ENCODE measurements at places on chromosomes 6 and 20.

GRCh38 chr6:139496654-139497344 is 122.4 kb upstream of the CITED2 start:
- no peak for DNase-seq

DNA sequence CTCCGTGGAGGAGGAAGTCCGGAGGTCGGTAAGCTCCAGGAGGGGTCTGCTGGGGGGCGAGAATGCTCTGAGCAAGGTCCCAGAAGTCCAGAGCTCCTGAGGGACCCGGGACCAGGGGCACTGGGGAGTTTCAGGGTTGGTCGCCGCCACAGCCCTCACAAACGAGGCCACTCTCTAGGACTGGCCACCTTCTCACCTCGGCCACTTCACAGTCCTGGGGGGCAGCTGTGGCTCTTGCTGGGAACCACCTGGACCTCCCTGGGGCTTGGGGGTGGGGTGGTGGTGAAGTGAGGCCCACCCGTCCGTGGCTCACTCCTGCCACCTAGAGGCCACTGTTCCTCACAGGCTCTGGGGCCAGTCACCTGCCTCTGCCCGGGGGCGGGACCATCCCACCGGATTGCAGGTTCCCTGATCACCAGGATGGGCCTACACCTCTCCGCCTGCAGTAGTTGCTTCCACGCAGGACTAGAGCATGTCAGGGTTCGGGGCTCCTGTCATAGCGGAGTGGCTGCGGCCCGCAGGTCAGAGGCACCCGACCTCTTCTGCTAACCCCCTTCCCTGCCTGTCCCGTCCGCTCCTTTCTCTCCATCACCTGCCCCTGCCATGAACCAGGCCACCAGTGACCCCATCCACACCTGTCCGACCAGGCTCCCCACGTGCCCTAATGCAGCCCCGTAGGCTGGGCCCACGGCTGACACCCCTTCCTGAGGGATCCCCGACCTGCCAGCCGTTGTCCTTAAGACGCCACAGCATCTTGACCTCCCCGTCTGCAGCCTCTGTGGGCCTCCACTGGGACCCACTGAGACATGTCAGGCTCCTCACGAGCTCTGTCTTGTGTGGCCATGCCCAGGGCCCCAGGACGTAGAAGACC is 5.1 kb upstream of the TCEA2 start:
- DNase-seq: peak; percentile 22

GRCh38 chr6:35013701-35014100 is 124.6 kb downstream of the ANKS1A start:
- no peak for DNase-seq

- peak; percentile 86 for DNase-seq
Observed at GRCh38 chr20:49936153-49937026, at the start of gene RNF114. Gene RNF114 (plus strand): TSS chr20:49936397. CDS start chr20:49936413, 16 bp downstream.

- DNase-seq: no peak
Observed at GRCh38 chr6:142712231-142712630, 232.7 kb downstream of the HIVEP2 start.

DNA sequence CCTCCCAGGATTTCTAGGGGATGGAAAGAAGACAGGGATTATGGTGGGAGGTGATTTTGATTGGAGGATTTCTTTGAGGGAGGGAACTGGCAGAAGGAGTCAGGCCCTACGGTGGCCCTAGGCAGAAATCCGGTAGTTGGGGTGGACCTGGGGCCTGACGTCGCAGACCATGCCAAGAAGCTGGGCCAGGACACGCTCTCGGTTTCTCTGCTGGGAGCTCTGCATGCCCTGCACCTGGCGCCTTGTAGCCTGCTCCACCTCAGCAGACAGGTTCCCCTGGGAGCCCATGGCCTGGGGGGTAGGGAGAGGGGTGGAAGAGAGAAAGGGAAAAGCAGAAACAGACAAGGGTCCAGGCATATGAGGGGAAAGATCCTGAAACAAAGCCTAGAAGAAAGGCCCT is 1.1 kb downstream of the ATP6V1G2 start:
- DNase-seq: no peak

DNA sequence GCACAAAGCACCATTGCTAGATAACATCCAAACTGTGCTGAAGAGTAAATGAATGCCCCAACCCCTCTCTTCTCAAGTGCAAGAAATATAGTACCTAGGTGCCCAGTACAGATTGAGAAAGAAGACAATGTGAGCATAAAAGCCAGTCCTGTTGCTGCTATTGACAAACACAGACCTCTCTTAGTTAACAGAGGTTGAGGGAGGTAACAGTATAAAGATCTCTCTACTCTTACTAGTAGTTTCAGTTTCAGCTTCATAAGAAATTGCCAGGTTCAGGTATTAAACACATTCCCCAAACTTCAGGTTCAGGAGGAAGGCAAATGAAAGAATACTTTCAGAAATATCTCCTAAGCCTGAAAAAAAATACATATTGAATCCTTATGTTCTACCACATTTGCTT is 31.4 kb downstream of the TBC1D32 start:
- no peak for DNase-seq

- no peak for DNase-seq
Observed at GRCh38 chr20:23279836-23280235, 70.8 kb upstream of the NXT1 start.

DNA sequence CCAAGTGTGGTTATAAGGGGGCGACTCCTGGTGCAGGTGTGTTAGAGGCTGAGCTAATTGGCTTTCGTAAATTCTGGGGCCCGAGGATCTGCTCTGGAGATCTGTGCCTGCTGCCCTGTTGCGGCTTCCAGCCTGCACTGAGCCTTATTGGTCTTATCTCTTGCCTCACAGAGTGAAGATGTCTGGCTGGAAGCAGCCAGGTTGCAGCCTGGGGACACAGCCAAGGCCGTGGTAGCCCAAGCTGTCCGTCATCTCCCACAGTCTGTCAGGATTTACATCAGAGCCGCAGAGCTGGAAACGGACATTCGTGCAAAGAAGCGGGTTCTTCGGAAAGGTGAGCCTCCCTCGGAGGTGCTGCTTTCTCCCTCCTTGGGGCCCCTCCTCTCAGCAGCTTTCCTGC is 20.0 kb downstream of the PRPF6 start:
- DNase-seq: no peak

- no peak for DNase-seq
Observed at GRCh38 chr20:9809271-9809670, 29.6 kb downstream of the PAK5 start.

DNA sequence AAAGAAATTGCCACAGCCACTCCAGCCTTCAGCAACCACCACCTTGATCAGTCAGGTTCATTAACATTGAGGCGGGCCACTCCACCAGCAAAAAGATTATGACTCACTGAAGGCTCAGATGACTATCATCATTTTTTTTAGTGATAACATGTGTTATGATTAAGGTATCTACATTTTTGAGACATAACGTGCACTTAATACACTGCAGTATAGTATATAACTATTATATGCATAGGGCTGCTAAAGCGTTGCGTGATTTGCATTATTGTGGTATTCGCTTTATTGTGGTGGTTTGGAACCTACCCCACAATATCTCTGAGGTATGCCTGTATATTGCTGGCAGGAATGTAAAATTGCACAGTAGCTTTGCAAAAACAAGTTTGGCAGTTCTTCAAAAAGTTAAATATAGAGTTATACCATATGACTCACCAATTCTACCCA is 6.8 kb upstream of the RIPK1 start:
- DNase-seq: no peak

DNA sequence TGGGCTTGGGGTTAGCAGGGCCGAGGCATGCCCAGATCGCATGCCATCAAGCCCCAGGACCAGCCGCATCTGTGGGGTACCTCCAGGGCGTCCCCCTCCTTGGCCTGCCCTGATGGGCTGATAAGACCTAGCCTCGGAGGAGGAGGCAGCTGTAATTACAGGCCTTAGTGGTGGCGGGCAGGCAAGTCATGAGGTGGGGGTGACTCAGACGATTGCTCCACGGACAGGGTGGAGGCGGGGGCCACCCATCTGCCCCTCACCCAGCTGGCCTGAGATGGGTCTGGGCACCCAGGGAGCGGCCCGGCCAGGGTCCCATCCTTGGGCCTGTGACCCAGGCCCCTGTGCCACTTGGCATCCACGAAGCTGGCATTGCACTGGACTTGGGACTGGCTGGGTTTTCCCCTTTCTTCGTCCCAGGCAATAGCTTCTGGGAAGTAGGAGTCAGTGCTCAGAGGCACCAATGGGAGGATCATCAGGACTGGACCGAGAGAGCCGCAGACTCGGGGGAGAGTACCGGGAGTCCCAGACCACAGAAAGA is 57.5 kb downstream of the CEBPB start:
- DNase-seq: no peak

DNA sequence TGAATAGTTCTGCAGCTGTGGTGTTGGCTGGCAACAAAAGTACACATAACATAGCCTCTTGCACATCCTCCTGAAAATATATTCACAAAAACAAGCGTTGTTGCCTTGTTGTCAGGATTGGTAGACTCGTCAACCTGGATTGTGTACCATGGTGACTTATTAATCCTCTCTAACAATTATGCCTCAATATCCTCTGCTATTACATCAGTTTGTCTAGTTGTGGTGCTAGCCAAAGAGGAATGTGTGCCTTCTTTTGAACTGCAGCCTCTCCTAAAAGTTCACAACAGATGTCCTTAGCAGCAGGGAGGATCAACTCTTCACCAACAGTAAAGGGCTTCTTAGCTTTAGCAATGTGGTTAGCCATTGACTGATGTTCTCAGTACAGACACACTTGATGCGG is 3.6 kb upstream of the SF3B5 start:
- DNase-seq: no peak

GRCh38 chr6:169042061-169042460 is 211.6 kb downstream of the THBS2 start:
- DNase-seq: no peak

- peak; percentile 42 for DNase-seq
Observed at GRCh38 chr6:42960243-42961019, at the start of gene GNMT. Gene GNMT (plus strand): TSS chr6:42960754. CDS start chr6:42960768, 14 bp downstream.

- no peak for DNase-seq
Observed at GRCh38 chr6:147741389-147741788, 232.9 kb downstream of the SAMD5 start.

GRCh38 chr20:23497536-23497935 is 6.6 kb downstream of the CST8 start:
- DNase-seq: no peak

DNA sequence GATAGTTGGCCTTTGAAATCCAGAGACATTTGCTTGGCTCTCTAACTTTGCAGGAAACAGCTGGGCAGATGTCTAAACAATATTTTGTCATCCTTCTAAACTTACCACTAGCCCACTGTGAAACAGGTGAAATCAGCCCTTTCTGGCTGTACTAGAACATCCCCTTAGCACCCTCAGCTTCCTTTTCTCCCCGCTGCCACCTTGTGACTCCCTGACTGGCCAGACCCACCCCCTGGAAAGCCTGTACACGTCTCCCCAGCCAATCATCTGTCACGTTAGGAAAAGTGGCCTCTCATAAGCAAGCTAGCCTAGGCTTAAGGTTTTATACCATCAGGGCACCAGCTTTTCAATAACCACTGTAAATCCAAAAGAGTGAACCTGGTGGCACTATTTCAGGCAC is 88.6 kb upstream of the E2F3 start:
- DNase-seq: no peak

DNA sequence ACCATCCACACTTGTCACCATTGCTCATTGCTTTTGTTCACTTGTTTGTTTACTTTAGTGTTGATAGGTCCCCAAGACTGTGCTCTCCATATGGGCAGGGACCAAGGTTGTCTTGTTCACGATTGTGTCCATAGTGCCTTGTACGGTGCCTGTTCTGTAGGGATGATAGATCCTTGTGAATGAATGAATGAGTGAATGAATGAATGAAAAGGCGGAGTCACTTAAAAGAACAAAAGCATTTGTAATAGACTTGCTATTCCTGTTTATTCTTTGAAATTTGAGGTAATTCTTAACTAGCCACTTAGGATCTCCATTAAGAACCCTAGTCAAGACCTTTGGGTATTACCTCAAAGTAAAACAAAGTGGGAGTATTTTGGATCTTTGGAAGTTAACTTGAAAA is 47.0 kb downstream of the UTRN start:
- no peak for DNase-seq
